ENCODE measurements at places on chromosomes 11 and 22.

- no peak for DNase-seq
Measured at GRCh38 chr22:22948651-22949571, 61.3 kb downstream of the IGLL5 start.

DNA sequence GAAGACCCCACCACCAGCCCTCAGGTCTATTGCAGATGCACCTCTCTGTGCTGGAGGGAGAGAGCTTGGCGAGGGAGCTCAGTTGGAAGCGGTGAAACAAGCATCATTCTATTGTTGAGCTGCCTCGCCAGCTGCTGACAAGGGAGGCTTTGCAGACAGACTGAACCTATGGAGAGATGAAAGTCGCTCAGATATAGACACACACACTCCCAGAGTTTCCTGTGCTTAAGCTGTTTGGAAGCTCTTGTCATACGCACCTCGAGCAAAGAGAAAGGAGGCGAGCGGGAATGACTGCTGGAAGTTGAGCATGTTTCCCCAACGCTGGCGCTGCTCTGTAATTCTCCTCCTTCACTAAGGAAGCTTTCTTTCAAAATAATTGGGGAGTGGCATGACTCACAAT, 126.1 kb downstream of the TRIM29 start:
- no peak for DNase-seq

GRCh38 chr22:41908411-41909309, 6.2 kb downstream of the SHISA8 start:
- DNase-seq = no peak

GRCh38 chr22:19832476-19833108, 22.1 kb downstream of the GNB1L start:
- DNase-seq = no peak

- DNase-seq = no peak
Measured at GRCh38 chr11:64056213-64056785, 20.6 kb downstream of the FLRT1 start.

DNA sequence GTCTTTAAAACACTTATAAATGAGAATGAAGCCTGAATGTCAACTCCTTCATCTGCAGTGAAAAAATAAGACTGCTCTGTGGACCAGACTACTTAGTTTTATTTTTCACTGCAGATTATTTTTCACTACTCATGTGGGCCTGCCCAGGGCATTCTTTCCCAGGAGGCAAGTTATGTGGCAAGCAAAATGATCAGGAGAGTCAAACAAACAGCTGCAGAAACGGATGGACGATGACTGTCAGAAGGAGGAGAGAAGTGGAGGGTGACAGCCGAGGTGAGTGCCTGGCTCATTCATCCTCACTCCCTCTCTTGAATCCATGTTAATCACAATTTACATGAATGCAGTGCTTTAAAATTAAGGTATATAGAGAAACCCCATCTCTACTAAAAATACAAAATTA, 5.8 kb upstream of the LRP5 start:
- DNase-seq = no peak

- no peak for DNase-seq
Measured at GRCh38 chr11:130876100-130876499, 40.2 kb downstream of the SNX19 start.

DNA sequence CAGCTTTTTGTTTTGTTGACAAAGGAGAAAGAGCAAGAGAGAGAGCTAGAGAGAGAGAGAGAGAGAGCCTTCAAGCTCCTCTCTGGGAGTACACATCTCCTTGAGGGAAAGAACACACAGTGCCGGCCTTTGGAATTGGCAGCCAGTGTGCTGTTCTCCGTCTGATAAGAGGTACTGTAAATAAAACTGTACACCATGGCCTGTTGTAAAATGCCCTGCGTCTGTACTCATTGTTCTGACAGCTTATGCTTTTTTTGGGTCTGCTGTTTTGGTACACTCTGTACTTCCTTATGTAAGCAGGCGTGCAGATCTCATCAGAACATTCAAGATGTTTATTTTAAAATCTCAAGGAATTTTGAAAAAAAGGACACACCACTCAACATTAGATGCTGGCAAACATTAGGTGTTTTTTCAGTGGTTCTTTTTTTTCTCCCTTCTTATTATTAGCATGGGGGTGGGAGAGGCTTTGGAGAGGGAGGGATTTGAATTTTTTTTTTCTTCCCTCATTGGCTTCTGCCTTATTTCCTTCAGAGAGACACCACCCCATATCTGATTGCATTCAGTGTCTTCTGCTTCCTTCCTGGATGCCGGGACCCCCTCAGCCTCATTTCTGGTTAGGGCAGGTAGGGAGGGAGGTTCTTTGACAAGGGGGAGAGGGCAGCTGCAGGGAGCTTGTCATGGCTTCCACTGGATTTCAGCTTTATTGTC, 116.8 kb upstream of the NNMT start:
- no peak for DNase-seq

- no peak for DNase-seq
Measured at GRCh38 chr22:19638282-19639015, 75.9 kb upstream of the SEPTIN5 start.

DNA sequence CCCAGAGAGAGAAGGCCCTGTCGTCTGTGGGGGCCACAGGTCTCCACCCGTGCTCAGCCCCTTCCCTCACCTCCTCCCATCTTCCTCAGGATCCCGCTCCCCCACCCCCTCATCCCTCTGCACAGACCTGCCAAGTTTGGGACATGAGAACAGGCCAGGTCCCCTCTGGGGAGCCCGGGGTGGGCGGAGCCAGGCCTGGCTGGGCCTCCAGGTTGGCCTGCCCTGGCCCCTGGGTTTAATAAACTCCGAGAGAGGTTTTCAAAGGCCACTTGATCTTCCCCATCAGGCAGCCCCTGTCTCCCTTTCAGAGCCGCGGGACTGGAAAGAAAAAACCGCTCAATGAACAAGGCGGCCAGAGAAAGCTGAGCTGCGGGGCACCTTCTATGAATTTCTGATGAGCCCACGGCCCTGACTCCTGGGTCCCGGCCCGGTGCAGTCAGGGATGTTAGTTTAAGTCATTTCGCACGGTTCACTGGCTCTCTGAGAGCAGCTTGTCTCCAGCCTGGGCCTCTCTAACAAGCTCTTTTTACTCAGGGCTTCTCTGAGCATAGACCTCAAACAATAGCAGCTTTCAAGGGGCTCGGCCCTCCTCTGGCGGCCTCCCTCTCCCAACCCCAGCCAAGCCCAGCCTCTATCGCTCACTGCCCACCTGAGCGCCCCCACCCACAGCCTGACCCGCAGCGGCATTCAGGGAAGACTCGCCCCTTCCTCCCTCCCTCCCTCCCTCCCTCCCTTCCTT, 64.8 kb downstream of the RPUSD4 start:
- no peak for DNase-seq

- DNase-seq = peak; percentile 26
Measured at GRCh38 chr11:133064152-133064877, 468.0 kb downstream of the OPCML start.

DNA sequence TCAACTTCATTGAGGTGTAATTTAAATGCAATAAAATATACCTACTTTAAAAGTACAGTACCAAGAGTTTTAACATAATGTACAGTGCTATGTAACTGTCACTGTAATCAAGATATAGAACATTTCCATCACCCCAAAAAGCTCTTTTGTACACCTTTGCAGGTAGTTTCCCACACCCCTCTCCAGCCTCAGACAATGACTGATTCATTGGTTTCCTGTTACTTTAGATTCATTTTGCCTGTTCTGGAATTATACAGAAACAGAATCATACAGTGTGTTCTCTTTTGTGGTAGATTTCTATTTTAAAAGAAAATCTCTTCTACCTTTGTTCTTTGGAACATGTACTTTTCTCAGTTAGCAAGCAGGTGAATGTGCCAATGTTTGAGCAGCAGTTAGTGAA, 38.2 kb downstream of the SHISA8 start:
- no peak for DNase-seq

- no peak for DNase-seq
Measured at GRCh38 chr11:131499199-131499598, 128.8 kb downstream of the NTM start.

- no peak for DNase-seq
Measured at GRCh38 chr11:71304491-71304890, 52.1 kb upstream of the SHANK2 start.

GRCh38 chr22:39877079-39877845, 16.3 kb downstream of the ENTHD1 start:
- DNase-seq = no peak

DNA sequence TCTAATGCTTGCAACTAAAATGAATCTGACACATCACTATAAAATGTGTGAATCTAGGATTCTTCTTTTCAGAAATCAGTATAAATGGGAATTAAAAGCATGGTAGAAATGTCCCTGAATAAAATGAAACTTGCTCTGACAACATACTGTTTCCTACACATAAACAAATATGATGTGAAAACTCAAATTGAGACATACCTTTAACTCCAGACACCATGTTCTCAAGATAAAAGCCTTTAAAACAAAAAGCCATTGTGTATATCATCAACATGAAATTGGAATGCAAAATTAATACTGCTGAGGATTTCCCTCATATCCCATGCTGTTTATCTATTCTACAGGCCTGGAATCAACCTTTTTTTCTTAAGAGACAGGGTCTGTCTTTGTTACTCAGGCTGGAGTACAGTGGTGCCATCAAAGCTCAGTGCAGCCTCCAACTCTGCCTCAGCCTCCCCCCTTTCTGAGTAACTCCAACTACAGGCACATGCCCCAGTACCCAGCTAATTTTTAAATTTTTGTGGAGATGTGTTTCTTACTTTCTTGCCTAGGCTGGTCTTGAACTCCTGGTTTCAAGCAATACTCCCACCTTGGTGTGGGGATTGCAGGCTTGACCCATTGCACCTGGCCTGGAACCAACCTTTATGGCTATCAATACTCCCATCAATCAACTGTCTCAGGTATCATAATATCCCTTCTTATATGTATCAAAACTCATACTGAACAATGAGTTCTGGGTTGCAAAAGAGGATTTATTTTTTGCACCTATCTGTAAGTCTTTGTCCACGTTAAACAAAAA, 6.7 kb downstream of the TAF1D start:
- DNase-seq = no peak

DNA sequence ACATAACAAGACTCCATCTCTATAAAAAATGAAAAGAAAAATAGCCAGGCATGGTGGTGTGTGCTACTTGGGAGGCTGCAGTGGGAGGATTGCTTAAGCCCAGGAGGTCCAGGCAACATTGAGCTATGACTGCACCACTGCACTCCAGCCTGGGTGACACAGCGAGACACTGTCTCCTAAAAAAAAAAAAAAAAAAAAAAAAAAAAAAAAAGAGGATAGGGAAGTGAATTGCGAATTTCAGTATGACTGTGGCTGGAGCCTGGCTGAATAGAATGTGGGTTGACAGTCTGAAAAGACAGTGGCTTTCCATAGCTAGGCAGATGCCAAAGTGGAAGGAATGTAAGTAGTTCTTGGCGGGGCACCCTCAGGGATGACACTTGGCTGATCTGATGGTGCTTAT, 6.4 kb upstream of the LDHAL6A start:
- DNase-seq = no peak

DNA sequence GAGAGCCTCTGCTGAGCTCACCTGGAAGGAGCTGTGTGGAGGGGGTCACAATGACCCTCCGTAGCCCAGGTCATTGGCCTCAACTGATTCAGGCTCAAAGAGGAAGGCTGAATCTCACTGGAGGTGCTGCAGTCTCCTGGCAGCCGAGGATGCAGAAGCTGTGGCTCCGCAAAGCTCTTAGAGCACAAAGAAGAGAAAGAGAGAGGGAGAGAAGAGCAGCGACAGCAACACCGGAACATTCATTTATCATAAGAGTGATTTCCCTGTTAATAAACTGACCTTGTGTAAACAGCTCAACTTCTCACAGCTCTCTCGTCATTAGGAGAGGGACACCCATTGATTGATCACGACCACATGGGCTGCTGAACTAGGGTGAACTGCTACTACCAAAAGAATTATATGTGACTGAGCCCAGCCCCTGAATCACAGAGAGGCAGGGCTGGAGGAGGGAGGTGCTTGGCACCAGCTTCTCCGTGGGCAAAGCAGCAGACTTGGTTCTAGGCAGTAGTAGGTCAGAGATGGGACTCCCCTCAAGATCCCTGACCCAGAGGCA, 281.7 kb downstream of the NXPE2 start:
- no peak for DNase-seq

DNA sequence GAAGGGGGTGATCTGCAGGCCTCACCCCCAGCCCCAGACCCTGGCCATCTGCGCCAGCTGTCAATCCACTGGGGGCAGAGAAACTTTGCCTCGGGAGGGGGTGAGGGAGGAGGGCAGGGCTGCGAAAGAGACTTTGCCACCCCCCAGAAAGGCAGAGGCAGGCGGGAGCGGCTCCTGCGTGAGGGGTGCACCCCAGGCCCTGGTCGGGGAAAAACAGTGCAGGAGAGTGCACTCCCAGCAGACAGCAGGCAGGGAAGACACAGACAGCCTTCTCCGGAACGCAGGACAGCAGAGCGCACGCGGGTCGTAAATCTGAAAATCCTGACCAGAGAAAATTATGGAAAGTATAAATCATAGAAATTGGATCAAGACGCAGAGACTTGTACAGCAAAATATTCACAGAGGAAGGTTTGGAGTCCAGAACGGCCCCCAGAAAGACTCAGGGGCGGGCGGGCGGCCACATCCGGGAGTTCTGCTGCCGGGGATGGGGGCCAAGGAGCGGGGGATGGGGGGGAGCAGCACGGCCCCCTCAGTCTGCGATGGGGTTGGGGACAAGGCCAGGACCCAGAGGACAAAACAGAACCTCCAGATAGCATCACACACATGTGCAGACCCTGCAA, 8.0 kb upstream of the MRPL23 start:
- peak; percentile 41 for DNase-seq

- no peak for DNase-seq
Measured at GRCh38 chr11:45181889-45182550, 35.6 kb downstream of the PRDM11 start.

DNA sequence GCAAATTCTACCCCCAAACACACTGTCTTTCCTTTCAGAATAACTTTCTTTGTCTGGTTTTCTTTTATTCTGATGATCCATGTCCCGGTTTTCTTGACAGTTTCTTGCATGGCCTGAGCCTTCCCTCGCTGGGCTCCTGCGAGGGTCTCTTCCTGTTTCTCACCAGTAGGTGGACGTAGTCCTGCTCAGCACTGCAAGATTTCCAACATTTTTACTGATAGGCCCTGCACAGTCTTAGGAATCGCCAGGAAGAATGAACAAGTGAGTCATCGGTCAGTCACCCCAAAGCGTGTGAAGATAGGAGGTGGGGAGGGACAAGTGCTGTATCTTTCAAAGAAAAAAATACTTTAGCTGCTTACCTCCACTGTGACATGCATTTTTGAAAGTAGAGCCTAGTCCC, 16.9 kb upstream of the KIRREL3 start:
- no peak for DNase-seq

GRCh38 chr11:27263046-27263445, 100.0 kb downstream of the CCDC34 start:
- DNase-seq = no peak

- DNase-seq = no peak
Measured at GRCh38 chr22:39439170-39439569, 17.6 kb upstream of the MGAT3 start.

DNA sequence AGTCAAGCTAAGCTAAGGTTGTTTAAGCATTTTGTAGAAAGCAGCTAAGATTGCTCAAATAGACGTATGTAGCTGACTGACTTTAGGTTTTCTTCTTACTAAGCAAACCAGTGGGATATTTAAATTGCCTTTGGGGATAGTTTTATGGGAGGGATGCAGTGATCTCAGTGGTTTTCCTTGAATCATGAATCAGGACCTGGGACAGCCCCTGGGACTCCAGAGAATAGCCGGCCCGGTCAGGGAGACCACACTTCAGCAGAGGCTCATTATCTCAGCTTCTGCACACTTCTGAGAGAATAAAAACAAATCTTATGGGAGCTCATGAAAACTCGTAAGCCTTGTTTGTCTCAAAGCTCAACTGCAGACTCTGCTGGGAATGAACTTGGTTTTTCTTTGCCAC, at the start of gene OR9I1:
TSS of gene OR9I1 (minus strand) at position 62 of the 400 bp plus-strand sequence. CDS start 6,086 bp downstream, outside the sequence.
- no peak for DNase-seq

Data from stimulated activated naive CD8-positive, alpha-beta T cell treated with anti-CD3 and anti-CD28 coated beads, Interleukin-15, Interleukin-2, amounts not matched to agents 100 U/mL and 50 U/mL, for 24 hours (primary cell).